ENCODE measurements at places on chromosomes 2 and 18.

DNA sequence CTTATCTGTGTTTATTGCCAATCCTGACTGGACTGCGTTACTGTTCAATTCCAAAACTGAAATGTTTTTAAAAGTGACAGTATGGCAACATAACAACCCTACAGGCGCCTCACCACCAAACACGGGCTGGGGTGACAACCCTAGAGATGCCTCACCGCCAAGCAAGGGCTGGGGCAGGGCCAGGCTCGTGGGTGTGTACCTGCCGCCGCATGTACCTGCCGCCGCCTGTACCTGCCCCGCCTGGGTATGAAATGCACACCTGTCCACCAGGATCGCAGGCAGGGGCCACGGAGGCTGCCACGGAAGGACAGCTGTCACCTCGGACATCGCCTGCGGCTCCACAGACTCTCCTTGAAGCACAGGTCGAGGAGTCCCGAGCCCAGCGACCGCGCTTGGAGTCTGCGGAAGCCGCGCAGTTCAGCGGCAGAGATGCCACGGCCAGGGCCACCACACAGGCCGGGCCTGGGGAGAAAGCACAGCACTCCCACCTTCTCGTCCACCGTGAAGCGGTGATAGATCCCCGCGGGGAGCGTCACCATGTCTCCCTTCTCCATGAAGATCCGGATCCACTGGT lies 18.9 kb downstream of the ADI1 start:
- DNase-seq: no peak

- DNase-seq: no peak
Observed at GRCh38 chr18:67476585-67476984, 39.9 kb downstream of the DSEL start.

DNA sequence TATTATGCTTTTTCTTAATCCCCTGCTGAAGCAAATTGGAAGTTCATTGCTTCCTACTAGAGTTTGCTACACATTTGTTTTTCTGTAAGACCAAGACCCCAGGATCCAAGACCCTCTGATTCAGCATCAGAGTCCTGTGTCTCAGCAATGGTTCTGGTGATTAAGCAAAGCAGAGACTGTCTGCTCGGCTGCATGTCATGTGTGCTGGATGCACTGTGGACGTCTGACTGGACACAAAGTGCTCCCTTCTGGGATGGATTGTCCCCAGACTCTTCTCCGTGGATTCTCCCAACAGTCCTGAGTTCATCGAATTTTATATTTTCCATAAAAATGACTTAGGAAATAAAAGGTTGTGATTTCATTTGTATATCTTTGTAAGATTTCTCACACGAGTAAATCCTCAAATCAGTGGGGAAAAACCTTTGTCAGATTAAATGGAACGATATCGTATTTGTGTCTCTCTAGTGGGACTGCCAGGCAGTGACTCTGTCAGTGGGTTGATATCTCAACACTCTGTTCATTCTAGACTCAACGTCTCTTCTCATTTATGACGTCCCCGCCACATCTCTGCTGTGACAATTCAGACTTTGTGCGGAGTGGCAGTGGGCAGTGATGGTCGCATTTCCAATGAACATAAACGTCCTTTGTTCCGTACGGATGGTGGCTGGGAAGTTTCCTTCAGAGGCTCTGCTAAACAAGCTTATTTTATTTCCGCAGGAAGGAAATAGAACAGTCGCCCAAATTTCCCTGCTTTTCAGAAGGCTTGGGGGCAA lies 58.6 kb downstream of the NCAPH start:
- no peak for DNase-seq

DNA sequence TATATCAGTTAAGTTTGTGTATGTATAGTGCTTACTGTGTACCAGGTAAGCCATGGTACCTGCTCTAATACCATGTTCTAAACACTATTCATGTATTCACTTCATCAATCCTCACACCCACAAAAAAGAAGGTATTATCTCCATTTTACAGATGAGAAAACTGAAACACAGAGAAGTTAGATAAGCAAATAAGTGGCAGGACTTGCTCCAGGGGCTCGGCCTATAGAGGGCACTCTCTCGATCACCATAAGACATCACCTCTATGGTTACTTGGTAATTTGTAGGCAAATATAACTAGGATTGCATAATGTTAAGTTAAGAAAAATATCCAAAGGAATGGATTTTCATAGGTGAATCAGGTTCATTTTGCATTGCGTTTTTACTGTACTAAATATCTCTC lies 118.1 kb upstream of the FN1 start:
- no peak for DNase-seq

GRCh38 chr2:146992057-146992456 lies 852.8 kb upstream of the ACVR2A start:
- no peak for DNase-seq

DNA sequence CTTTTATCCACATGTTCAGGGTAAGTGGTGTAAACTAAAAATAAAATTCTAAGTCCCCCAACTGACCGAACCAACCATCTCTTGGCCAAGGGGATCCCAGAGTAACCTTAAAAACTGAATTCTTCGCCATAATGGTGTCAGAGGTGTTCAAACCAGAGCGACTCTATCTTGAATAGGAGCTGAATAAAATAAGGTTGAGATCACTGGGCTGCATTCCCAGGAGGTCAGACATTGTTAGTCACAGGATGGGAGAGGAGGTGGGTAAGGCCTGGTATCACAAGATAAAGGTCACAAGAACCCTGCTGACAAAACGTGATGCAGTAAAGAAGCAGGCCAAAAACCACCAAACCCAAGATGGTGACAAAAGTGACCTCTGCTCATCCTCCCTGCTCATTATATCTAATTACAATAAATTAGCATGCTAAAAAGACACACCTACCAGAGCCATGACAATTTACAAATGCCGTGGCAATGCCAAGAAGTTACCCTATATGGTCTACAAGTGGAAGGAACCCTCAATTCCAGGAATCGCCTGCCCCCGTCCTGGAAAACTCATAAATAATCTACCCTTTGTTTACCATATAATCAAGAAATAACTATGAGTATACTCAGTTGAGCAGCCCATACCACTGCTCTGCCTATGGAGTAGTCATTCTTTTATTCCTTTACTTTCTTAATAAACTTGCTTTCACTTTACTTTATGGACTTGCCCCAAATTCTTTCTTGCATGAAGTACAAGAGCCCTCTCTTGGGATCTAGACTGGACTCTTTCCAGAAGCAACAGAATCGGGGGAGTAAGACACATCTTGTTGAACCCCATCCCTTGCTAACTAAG lies 302.4 kb downstream of the STK39 start:
- no peak for DNase-seq

- DNase-seq: no peak
Observed at GRCh38 chr2:24969784-24970183, 2.0 kb downstream of the DNAJC27 start.

- no peak for DNase-seq
Observed at GRCh38 chr2:37985333-37985732, 60.2 kb downstream of the RMDN2 start.

GRCh38 chr2:127003070-127003800 lies 103.7 kb downstream of the BIN1 start:
- no peak for DNase-seq

DNA sequence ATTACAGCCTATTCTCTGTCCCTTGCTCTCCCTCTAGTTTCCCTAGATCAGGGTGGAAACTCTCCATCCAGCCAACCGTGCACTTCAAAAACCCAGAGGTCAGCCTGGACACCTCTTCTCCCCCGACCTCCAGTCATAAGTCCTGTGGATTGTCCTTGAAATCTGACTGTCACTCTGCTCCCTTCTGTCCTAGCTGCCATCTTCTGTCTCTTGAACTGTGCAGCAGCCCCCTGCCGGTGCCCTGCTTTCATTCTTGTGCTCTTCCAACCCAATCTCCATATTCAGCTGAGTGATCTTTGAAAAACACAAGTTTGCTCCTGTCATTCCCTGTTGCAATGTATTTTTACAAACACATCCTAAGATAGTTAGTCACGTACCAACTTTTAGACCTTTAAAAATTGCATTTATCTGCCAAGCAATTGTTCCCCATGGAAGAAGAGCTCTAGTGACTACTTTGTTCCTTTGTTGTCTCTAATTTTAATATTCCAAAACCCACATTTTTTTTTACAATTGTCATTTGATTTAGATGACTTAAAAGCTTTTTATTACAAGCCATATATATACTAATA lies 254.3 kb downstream of the CAMKMT start:
- DNase-seq: no peak
